ENCODE measurements at places on chromosomes 16 and 17. TPM values are rescaled to one million over a fixed set of nuclear protein-coding genes. Genes with fewer than 3 reads are reported as not detected.

DNA sequence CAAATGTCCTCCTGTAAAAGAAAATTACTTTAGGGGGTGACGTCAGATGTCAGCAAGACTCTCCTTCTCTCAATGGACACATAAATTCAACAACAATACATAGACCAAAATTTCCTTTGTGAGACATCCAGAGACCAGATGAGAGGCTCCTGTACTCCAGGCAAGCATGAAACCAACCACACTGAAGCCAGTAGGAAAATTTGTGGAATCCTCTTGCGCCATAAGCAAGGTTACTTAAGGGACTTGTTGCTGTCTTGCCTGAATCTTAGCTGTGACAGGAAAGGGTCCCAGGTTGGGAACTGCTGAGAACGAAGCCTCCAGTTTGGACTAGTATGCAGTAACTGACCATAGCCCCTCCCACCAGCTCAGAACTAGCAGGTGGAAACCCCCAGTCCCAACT, 56.0 kb downstream of the CEP112 start:
- H3K4me3 ChIP-seq: no peak overlapping the region
- H3K4me1 ChIP-seq: no peaks in the 10 kb centered on the region
- H3K36me3 ChIP-seq: peaks cover 27% of the 10 kb centered on the region
- no peak overlapping the region for H3K27ac ChIP-seq
- DNase-seq: no peak

GRCh38 chr16:57795431-57795878, 6.8 kb downstream of the KIFC3 start:
- no peak overlapping the region for H3K27ac ChIP-seq
- no peaks in the 10 kb centered on the region for H3K27me3 ChIP-seq
- H3K36me3 ChIP-seq: peaks cover 26% of the 10 kb centered on the region
- peak; percentile 80 for DNase-seq
- peaks cover 7% of the 10 kb centered on the region for H3K4me1 ChIP-seq

DNA sequence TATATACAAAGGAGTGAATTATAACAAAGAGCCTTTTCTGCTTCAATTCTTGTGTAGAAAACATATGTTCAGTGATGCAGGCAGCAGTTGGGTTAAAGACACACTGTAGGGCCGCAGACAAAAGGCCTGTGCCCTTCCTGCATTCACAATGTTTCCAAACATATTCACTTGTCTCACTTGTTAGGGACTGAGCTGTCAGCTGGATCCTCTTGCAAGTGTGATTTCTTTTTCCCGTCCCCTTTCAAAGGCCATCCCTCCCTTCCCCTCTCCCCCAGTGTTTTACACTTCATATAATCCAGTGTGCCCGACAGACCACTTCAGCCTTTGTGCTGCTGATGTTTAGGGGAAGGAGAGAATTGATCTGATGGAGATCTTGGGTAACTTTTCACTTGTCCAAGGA, 217.0 kb downstream of the FTO start:
- DNase-seq: no peak
- H3K4me1 ChIP-seq: peaks cover 5% of the 10 kb centered on the region
- H3K27ac ChIP-seq: no peak overlapping the region
- H3K27me3 ChIP-seq: no peaks in the 10 kb centered on the region

DNA sequence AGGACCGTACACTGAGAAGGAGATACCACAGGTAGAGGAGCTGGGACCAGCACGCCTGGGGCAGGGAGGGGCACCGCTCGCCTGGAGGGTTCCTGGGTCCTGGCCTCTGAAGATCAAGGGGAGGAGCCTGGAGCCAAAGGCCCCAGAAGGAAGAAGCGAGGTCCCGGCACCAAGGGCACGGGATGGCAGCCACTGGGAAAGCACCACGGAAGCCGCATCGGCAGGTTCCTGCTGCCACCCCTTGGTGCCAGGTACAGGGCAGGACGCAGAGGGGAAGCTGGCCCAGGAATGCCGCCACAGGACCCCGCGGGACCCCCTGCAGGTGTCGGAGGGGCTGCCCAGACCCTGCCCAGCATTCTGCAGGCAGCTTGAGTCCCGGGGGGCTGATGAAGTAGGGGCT, 42.5 kb upstream of the CBFA2T3 start:
- no peak overlapping the region for H3K4me3 ChIP-seq
- H3K27ac ChIP-seq: no peak overlapping the region
- H3K27me3 ChIP-seq: peaks cover 11% of the 10 kb centered on the region

- peaks cover under 1% of the 10 kb centered on the region for H3K27me3 ChIP-seq
- no peaks in the 10 kb centered on the region for H3K4me1 ChIP-seq
- H3K27ac ChIP-seq: no peak overlapping the region
- no peak overlapping the region for H3K4me3 ChIP-seq
- no peaks in the 10 kb centered on the region for H3K36me3 ChIP-seq
These were observed 113.8 kb downstream of the ABCC12 start for GRCh38 chr16:48041981-48042421.

- H3K4me1 ChIP-seq: no peaks in the 10 kb centered on the region
- no peak overlapping the region for H3K27ac ChIP-seq
- H3K4me3 ChIP-seq: peak overlapping the region; percentile 6
- no peaks in the 10 kb centered on the region for H3K27me3 ChIP-seq
- no peaks in the 10 kb centered on the region for H3K36me3 ChIP-seq
These were observed 343.7 kb upstream of the SOX9 start for GRCh38 chr17:71777048-71777640.

GRCh38 chr17:51454456-51454978, 194.2 kb downstream of the UTP18 start:
- no peaks in the 10 kb centered on the region for H3K4me1 ChIP-seq
- DNase-seq: no peak
- no peak overlapping the region for H3K4me3 ChIP-seq
- no peak overlapping the region for H3K27ac ChIP-seq
- no peaks in the 10 kb centered on the region for H3K27me3 ChIP-seq
- no peaks in the 10 kb centered on the region for H3K36me3 ChIP-seq

DNA sequence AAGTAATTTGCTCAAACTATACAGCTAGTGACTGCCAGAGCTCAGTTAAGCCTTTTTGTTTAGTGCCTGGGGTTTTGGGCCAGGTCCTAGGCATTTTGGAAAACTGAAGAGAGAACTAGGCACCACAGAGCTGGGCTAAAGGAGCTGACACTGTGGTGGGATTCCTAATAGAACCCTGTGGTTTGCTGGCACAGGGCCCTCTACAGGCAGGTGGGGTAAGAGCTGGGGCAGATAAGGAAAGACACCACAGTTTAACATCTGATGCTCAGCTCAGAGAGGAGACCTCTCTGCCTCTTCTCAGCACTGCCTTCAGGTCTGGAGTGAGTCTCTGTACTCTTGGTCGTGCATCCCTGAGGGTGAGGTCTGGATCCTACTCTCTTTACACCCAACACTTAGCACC, 121.2 kb downstream of the SNX11 start:
- H3K4me1 ChIP-seq: no peaks in the 10 kb centered on the region
- no peak overlapping the region for H3K27ac ChIP-seq

DNA sequence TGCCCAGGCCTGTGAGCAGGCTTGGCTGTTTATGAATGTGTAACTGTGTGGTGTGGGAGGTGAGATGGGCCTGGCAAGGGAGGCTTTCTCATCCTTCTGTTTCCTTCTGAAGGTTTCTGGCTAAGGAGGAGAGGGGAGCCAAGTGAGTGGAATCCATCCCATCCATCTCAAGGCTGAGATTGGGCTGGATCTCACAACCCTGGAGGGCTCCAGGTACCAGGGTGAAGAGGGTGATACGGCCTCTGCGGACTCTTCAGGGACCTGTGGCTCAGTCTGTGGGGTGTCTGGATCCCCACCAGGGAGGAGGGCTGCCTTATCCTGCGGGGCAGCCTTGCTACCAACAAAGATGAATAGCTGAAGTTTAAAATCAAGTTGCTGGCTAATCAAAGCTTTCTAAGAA, 7.0 kb downstream of the ZNF629 start:
- no peak for DNase-seq
- peaks cover 8% of the 10 kb centered on the region for H3K36me3 ChIP-seq
- peaks cover 23% of the 10 kb centered on the region for H3K4me1 ChIP-seq
- H3K27me3 ChIP-seq: no peaks in the 10 kb centered on the region

GRCh38 chr17:42027961-42028790, 8.3 kb downstream of the NKIRAS2 start:
- peaks cover 1% of the 10 kb centered on the region for H3K36me3 ChIP-seq
- H3K4me3 ChIP-seq: no peak overlapping the region

DNA sequence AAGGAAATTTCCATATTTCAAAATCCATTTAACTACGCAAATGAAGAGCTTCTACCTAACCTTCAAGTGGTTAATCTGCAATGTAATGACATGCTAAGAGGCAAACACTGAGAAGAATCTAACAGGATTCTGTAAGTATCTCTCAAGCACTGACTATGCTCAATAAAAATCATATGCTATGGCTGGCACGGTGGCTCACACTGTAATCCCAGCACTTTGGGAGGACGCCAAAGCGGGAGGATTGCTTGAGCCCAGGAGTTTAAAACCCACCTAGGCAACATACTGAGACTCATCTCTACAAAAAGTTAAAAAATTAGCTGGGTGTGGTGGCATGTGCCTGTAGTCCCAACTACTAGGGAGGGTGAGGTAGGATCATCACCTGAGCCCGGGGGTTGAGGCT, 32.7 kb downstream of the GNA13 start:
- H3K4me1 ChIP-seq: peaks cover 31% of the 10 kb centered on the region
- H3K36me3 ChIP-seq: peaks cover 10% of the 10 kb centered on the region
- H3K27me3 ChIP-seq: no peaks in the 10 kb centered on the region
- H3K4me3 ChIP-seq: no peak overlapping the region
- no peak for DNase-seq

GRCh38 chr17:57068222-57068658, 16.8 kb upstream of the AKAP1 start:
- no peak for DNase-seq
- H3K27ac ChIP-seq: no peak overlapping the region
- H3K27me3 ChIP-seq: peaks cover 9% of the 10 kb centered on the region
- H3K36me3 ChIP-seq: no peaks in the 10 kb centered on the region
- no peaks in the 10 kb centered on the region for H3K4me1 ChIP-seq
- H3K4me3 ChIP-seq: no peak overlapping the region

DNA sequence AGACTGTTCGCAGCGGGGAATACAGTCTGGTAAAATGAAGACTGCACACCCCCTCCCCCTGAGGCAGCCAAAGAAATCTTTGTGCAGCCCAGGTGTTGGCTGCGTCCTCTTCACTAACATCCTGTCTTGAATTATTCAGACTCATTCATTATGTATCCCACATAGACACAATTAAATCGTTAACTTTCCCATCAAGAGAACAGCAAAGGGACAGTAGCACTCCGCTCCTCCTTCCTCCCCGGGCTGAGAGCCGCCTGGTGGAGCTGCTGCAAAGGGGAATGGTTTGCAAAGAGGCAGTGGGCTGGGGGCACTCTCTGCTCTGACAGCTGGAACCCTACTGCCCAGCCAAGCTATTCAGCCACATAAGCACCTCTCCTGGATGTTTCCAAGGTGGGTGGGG, 290.0 kb upstream of the SOX9 start:
- no peaks in the 10 kb centered on the region for H3K4me1 ChIP-seq
- H3K36me3 ChIP-seq: no peaks in the 10 kb centered on the region
- no peak overlapping the region for H3K4me3 ChIP-seq
- H3K27ac ChIP-seq: no peak overlapping the region

DNA sequence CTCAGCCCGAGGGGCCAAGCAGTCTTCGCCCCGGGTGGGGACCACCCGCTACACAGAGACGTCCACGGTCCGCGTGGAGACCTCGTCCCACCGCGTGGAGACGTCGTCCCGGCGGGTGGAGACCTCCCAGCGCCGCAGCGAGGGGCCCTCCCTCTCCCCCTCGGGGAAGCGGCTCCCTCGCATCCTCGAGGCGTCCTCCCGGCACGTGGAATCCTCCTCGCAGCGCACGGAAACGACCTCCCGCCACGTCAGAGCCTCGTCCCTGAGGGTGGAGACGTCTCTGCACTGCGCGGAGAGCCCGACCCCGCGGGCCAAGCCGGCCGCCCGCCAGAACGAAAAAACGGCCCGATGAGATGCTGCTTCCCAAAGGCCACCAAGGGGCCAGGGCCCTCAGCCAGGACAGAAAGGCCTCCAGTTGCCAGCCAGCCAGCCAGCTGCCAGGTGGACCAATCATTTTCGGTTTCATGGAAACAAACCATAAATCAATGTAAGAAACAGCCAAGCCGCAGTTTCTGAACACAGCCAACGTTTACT, 424 bp downstream of the C17orf100 start:
- peak overlapping the region; percentile 96 for H3K4me3 ChIP-seq
- H3K36me3 ChIP-seq: peaks cover 33% of the 10 kb centered on the region
- peak; percentile 71 for DNase-seq
- H3K27me3 ChIP-seq: no peaks in the 10 kb centered on the region
- no peak overlapping the region for H3K27ac ChIP-seq

DNA sequence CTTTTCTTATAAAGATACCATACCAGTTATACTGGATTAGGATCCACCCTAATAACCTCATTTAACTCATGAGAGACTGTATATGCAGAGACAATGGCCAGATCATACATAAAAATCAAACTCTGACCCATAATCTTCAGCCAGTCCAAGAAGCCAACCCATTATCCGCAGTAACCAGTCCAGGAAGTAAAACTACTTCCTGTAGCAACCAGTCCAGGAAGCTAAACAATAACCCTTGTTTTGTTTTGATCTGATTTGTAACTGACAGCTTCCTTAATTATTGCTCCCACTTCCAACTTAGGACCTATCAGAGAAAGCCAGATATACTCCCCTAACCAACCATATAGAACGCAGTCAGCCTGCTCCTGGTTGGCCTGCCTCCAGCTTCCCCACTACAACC, 19.2 kb upstream of the SSTR2 start:
- no peaks in the 10 kb centered on the region for H3K4me1 ChIP-seq
- H3K4me3 ChIP-seq: no peak overlapping the region
- H3K36me3 ChIP-seq: no peaks in the 10 kb centered on the region
- no peak for DNase-seq
- H3K27ac ChIP-seq: no peak overlapping the region

- H3K4me1 ChIP-seq: no peaks in the 10 kb centered on the region
- no peaks in the 10 kb centered on the region for H3K27me3 ChIP-seq
- no peak for DNase-seq
- H3K36me3 ChIP-seq: no peaks in the 10 kb centered on the region
- H3K27ac ChIP-seq: no peak overlapping the region
These were observed 358.1 kb downstream of the UTP18 start for GRCh38 chr17:51618476-51618875.

- H3K27ac ChIP-seq: no peak overlapping the region
- H3K27me3 ChIP-seq: no peaks in the 10 kb centered on the region
- no peak overlapping the region for H3K4me3 ChIP-seq
- H3K4me1 ChIP-seq: peaks cover 17% of the 10 kb centered on the region
- H3K36me3 ChIP-seq: no peaks in the 10 kb centered on the region
These were observed 67.9 kb downstream of the BCAS3 start for GRCh38 chr17:60745544-60745943.

- H3K36me3 ChIP-seq: peaks cover 33% of the 10 kb centered on the region
- no peaks in the 10 kb centered on the region for H3K4me1 ChIP-seq
These were observed 48.1 kb upstream of the GOSR1 start for GRCh38 chr17:30429155-30429554.

Gene SLC22A31
- 0.16 TPM for polyA plus RNA-seq

Gene TEKT5
- not detected for polyA plus RNA-seq

Gene TBC1D3I
- polyA plus RNA-seq: 0.05 TPM

Gene CNTD1
- polyA plus RNA-seq: 0.26 TPM
